Vagina (tissue), 2 donors: ENCODE measurements at places on chromosomes 5 and 9. TPM values are rescaled to one million over a fixed set of nuclear protein-coding genes. Genes with fewer than 3 reads are reported as not detected.

PLGRKT gene
- total RNA-seq, result 10.1 TPM

TNC gene
- 18.7 TPM for total RNA-seq

SIT1 gene
- total RNA-seq, result 2.5 TPM

HDAC3 gene
- total RNA-seq, result 44.7 TPM

RASEF gene
- 7.6 TPM for total RNA-seq

HNRNPAB gene
- total RNA-seq, result 92.6 TPM

ITGA1 gene
- total RNA-seq, result 42.7 TPM

FAXDC2 gene
- total RNA-seq, result 35.4 TPM

ANXA6 gene
- total RNA-seq, result 190 TPM

ABO gene
- 17.2 TPM for total RNA-seq

ENTPD8 gene
- not detected for total RNA-seq

FBN2 gene
- total RNA-seq, result 0.49 TPM

SPATA31A3 gene
- total RNA-seq, result not detected

C5orf52 gene
- not detected for total RNA-seq

PCDHA10 gene
- total RNA-seq, result 0.25 TPM

COX7C gene
- total RNA-seq, result 270 TPM

BARHL1 gene
- total RNA-seq, result not detected

IFNA2 gene
- total RNA-seq, result not detected

AIF1L gene
- 16.2 TPM for total RNA-seq

RGMB gene
- total RNA-seq, result 39.0 TPM

CDH12 gene
- not detected for total RNA-seq

MEIKIN gene
- total RNA-seq, result not detected

C9orf72 gene
- 18.7 TPM for total RNA-seq

ZFP2 gene
- 2.2 TPM for total RNA-seq

ZNF462 gene
- 28.5 TPM for total RNA-seq

MELK gene
- total RNA-seq, result 2.9 TPM

PCDHA9 gene
- total RNA-seq, result 0.25 TPM

CCNB1 gene
- total RNA-seq, result 14.0 TPM

PRSS3 gene
- total RNA-seq, result 7.6 TPM

SLC36A1 gene
- 10.8 TPM for total RNA-seq

SLC6A7 gene
- 0.25 TPM for total RNA-seq

NFIB gene
- total RNA-seq, result 73.4 TPM

ANKRD34B gene
- not detected for total RNA-seq

CD274 gene
- 2.2 TPM for total RNA-seq

PCDHGA3 gene
- total RNA-seq, result 3.4 TPM

PCDHA1 gene
- not detected for total RNA-seq

HTR1A gene
- total RNA-seq, result not detected

ROR2 gene
- 22.3 TPM for total RNA-seq
